ENCODE measurements at places on chromosomes 6 and 20. TPM values are rescaled to one million over a fixed set of nuclear protein-coding genes. Genes with fewer than 3 reads are reported as not detected.

Gene FILIP1
- total RNA-seq: not detected

Gene MAP3K5
- 38.3 TPM for total RNA-seq

Gene ISM1
- total RNA-seq: 0.49 TPM

Gene LAMA2
- total RNA-seq: 0.93 TPM

Gene RPRD1B
- 51.9 TPM for total RNA-seq

Gene TAGAP
- total RNA-seq: 43.7 TPM

Gene MTFR2
- total RNA-seq: 14.5 TPM

Gene RBBP8NL
- not detected for total RNA-seq

Gene ADGB
- not detected for total RNA-seq

Gene CDSN
- not detected for total RNA-seq

Gene LHFPL5
- not detected for total RNA-seq

Gene CPXM1
- 0.49 TPM for total RNA-seq

Gene SLC24A3
- total RNA-seq: not detected

Gene CST1
- total RNA-seq: not detected

Gene ZKSCAN3
- 5.0 TPM for total RNA-seq

Gene LGSN
- total RNA-seq: not detected

Gene JPH2
- total RNA-seq: not detected

Gene C20orf202
- total RNA-seq: not detected

Gene GNAS-AS1
- 1.4 TPM for total RNA-seq

Gene KCNK5
- 12.0 TPM for total RNA-seq

Gene CLPSL1
- not detected for total RNA-seq

Gene SALL4
- 0.12 TPM for total RNA-seq

Gene PTK7
- total RNA-seq: 1.7 TPM

Gene DCBLD1
- total RNA-seq: 3.8 TPM

Gene RAB32
- 1.4 TPM for total RNA-seq

Gene DSP
- not detected for total RNA-seq

Gene GSTA3
- not detected for total RNA-seq

Gene CGA
- not detected for total RNA-seq
